ENCODE measurements at places on chromosomes 5 and 9.

- no peak for DNase-seq
These were observed 74.8 kb downstream of the SH3PXD2B start for GRCh38 chr5:172379481-172379880.

GRCh38 chr9:86822006-86822801 is 125.1 kb downstream of the GAS1 start:
- no peak for DNase-seq

DNA sequence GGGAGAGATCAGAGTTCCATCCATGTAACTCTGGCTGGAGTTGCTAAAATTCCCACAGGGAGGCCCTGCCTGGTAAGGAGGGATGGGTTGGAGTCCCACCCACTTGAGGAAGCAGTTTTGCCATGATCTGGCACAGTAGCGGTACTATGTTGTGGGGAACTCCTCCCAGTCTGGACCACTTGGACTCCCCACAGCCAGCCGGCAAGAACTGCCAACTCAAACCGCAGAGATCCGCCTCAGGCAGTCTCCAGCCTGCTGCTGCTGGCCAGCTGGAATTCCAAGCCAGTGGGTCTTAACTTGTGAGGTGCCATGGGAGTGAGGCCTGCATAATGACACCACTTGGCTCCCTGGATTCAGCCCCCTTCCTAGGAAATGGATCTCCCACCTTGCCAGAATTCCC is 151.9 kb downstream of the NDUFS4 start:
- no peak for DNase-seq

DNA sequence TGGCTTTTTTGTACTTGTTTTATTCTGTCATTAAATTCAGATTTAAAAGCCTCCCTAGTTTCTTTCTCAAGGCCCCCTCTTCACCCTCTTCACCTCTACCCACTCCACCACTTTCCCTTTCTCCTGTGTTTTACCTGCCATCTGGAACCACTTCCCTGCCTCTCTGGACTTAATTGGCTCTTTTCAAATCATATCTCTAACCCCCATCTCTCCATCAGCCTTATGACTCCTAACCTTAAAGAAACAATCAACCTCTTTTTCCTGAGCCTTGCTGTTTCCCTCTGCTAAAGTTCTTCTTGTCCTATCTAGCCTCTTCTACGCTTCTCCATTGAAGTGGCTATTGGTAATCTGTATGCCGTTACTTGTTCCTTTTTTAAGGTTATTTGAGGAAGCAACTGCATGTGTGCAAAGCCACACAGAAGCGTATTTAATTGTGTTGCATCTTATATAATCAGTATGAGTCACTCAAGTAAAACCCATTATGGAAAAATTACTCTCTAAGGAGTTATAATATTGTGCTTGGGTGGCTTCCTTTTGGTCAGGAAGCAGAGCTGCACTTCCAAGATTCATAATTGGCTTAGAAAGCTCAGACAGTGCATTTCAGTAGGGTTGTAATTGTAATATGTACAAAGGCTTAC is 653.6 kb upstream of the ITGA1 start:
- no peak for DNase-seq

DNA sequence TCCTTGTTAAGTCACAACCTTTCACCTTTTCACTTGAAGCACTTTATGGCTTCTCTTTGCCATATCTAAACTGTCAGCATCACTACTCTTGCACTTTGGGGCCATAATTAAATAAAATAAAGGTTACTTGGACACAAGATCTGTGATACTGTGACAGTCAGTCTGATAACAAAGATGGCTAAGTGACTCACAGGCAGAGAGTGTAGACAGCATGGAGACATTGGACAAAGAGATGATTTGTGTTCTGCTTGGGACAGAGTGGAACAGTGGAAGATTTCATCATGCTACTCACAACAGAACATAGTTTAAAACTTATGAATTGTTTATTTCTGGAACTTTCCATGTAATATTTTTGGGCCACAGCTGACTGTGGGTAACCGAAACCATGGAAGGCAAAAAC is 81.7 kb upstream of the SMC5 start:
- no peak for DNase-seq

GRCh38 chr9:89037346-89037745 is 46.1 kb downstream of the S1PR3 start:
- no peak for DNase-seq

DNA sequence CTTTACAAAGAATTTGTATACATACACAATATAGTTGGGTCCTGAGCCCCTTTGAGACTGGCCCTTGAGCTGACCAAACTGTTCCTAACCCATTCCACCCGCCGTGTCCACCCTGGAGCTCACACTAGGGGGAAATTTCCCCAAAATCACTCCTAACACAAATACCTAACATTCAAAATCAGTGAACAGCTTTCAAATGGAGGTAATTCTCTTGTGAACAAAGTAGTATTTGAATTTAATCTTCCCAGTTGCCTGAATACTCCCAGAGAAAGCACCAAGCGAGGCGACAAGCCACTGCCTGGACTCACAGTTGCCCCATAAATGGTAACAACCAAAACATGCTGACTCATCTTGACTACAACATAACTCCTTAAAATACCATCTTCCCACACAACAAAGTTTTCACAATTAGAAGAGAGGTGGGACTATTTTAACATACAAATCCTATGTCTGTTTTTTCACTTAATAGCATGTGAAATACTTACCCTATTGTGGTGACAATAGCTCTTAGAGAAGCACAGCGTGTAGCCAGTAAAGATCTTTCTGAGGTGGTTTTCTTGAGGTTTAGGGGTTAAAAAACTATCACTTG is 31.7 kb upstream of the SCAMP1 start:
- no peak for DNase-seq

- no peak for DNase-seq
These were observed 69.5 kb upstream of the OSMR start for GRCh38 chr5:38776149-38776896.

DNA sequence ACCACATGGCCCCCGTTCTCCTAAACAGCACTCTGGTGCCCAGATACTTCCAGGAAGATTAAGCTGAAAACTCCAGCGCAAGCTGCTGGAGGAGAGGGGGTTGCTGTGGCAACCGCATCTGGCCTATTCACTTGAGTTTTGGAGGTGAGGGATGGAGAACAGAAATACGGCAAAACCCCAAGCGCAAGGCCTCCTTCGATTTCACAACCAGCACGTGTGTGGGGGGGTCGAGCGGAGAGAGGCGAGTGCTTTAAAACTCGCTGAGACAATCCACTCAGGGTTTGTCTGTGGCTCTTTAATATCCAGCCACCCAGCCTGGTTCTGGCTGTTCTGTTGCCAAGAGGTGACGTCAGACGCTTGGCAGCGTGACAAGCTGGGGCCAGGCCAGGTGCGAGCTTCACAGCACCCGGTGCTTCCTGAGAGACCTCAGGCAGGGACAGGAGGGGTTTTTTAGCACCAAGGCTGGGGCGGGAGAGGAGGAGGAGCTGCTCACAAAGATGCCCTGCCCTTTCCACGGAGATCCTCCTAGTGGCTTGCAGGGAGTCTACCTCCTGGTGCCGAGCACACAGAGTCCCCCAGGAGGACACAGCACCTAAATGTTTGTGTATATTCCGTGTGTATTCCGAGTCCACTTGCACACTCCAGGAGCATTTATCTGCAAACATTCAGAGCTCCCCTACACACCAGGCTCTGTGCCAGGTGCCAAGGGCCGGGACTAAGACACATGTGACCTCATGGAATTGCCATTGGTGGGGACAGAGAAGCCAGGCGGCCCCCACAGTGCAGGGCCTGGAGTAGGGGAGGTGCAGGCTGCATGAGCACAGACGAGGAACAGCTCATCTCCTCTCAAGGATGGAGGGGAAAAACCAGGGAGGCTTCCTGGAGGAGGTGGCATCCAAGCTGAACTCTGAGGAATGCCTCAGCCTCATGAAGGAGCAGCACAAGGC is 194.6 kb downstream of the OLFM1 start:
- peak; percentile 94 for DNase-seq
